ENCODE measurements at places on chromosomes 13 and 19.

DNA sequence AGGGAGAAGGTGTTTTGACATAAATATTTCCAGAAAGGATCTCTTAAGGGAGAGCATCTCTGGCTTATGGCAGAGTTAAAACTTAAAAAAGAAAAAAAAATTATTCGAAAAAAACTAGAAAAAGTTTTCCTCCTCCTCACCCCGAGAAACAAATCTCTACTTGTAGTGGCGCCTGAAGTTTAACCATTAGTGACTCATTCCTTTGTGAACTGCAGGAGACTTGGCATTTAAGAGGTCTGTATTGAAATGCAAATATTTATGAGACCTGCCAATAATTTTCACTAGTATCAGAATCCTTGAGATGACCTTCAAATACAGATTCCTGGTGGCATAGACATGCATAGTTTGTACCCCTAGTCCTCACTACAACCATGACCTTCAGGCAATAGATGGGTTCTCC lies 64.9 kb upstream of the MED4 start:
- no peak for DNase-seq

DNA sequence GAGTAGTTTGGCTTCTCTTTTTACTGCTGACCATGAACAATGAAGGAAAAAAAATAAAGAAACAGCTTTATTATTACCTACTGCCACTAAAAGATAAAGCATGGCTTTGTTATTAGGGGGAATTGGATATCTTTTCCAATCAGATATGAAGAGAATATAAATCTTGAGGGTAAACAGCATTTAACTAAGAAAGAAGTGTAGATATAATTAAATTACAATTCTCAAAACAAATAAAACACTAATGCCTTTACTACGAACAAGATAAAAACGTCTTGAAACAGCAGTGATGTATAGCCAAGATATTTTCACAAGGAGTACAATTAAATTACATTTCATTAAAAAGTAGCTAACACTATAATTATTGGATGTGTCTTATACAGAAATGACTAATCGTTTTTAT lies 425.9 kb upstream of the ATXN8OS start:
- DNase-seq, result no peak

GRCh38 chr13:113350938-113351335 lies 13.0 kb downstream of the GRTP1 start:
- DNase-seq, result no peak

DNA sequence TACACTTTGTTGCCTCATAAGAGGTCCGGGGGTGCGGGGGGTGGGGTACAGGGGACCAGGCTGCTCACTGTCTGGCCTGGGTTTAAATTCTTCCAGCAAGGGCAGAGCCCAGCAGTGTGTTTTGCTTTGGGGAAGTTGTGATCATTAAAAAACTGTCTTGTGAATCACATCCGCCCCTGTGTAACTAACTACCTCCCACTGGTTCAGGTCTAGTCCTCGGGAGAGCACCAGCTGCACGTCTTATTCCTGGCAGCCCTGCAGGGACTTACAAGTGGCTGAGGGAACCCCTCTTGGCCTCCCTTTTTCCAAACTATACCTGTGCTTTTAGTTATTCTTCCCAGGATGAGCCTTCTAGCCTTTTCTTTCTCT lies 127.5 kb downstream of the SIPA1L3 start:
- DNase-seq, result no peak

DNA sequence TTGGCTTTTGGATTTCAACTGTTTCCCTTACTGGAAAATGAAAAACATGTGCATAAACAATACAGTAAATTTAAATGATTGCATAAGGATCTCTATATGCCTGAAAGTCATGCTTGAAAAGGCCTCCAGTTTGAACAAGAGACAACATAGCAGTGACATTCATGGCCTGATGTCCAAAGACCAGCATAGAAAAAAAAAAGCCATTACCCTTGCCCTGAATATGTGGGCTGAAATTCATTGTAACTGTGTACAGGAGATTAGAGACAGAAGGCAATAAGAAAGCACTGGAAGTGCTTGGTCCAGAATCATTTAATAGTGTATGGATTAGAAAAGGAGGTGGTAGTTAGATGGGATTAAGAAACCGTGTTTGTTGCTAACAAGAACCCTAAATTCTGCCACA lies 15.4 kb downstream of the MIR17HG start:
- no peak for DNase-seq

GRCh38 chr13:44230071-44230470 lies 143.6 kb upstream of the SERP2 start:
- no peak for DNase-seq

GRCh38 chr13:40490086-40490758 lies 176.2 kb downstream of the FOXO1 start:
- no peak for DNase-seq

DNA sequence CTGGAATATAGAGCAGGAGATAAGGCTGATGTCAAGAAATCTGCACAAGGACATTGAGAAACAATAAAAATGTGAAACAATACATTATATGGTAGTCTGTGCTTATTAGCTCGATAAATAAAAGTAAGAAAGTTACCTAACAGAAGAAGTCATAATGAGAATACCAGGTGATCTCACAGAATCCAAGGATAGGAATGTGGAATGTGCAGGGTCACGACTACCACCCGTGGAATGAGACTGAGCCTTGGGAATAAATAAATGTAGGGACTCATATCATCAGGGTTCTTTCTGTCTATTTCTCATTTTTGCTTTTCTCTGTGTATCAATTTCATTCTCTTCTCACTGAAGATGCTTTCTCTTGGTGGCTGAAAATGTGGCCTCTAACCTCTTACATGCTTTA lies 26.0 kb upstream of the KBTBD7 start:
- no peak for DNase-seq

DNA sequence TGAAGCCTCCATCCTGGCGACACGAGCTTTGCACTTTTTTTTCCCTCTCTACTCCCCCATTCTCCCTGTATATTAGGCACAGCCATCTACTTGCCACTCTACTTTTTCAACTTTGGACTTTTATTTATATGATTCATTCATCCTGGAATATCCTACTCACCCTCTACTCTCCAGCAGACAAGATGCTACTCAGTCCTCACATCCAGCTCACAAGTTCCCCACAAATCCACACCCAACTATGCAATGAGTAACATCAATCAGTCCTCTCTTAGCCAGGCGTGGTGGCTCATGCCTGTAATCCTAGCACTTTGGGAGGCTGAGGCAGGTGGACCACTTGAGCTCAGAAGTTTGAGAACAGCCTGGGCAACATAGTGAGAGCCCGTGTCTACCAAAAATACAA lies 23.9 kb upstream of the URAD start:
- DNase-seq, result no peak

- peak; percentile 24 for DNase-seq
Measured at GRCh38 chr19:49363268-49364082, at the start of gene DKKL1. TSS of gene DKKL1 (plus strand) at chr19:49363877. CDS start at chr19:49363999, 122 bp downstream.
